ENCODE measurements at places on chromosomes 1 and 21.
A peak's percentile ranks its signal among the peaks of the same experiment; 100 is the strongest.

- no peak for DNase-seq
These were observed 39.5 kb downstream of the GATAD2B start for GRCh38 chr1:153883223-153883622.

GRCh38 chr1:117607471-117607870 lies 1.6 kb downstream of the TENT5C start:
- DNase-seq: no peak

DNA sequence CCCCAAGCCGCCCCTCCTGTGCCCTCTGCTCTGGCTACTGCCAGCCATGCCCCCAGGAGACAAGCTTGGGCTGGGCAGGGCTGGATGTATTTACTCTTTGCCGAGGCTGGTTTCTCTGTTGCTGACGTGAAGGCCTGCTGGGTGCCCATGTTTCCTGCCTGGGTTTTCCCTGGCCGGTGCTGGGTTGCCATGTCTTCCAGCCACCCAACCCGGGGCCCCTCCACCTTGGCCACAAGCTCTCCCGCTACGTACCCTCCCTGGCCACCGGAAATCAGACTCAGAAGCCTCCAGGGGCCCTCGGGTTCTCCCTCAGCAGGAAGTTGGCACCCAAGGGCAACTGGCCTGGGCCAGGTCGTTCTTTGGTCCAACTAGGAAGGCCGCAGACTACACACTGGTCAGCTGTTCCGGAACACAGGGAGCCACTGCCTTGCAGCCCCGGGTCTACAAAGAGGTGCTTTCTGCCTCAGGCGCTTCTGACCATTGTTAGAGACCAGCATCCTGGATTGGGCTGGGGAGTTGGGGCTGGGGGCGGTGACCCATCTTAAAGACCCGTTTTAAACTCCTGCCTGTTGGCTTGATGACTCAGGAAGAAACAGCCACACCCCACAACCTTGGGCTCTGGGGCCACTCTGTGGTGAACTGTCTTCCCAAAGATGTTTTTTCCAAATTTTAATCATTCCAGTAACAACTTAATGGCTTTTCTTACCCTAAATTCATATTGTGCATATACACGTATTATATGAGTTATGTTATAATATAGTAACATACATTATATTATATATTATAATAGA lies 71.2 kb upstream of the RUNX3 start:
- DNase-seq: no peak

- DNase-seq: no peak
These were observed 32.4 kb downstream of the GNB1 start for GRCh38 chr1:1858382-1859086.

GRCh38 chr1:109490029-109490933 lies 3.6 kb upstream of the CYB561D1 start:
- DNase-seq: peak; percentile 59

Measured in amygdala (tissue), 56 donors.